Effector CD4-positive, alpha-beta T cell (primary cell): ENCODE measurements at places on chromosomes 12 and 14.

DNA sequence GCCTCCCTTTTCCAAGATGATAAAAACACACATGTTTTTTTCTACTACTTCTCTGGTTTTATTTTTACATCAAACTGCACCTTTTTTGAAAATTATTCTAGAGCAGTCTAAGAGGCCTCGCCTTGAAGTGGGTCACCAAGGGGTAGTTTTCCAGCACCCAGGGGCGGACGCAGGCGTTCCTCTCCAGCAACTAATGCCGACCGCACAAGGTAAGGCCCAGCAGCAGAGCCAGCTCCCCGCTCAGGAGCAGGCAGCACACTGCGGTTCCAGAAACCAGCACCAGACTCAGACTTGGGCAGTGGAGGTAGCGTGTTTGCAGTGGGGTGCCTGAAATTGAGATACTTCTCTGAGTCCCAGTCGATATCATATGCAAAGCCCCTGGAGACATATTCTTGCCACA lies 31.6 kb downstream of the EP400 start:
- DNase-seq: no peak

GRCh38 chr14:99064262-99064954 lies 207.6 kb downstream of the BCL11B start:
- no peak for DNase-seq

DNA sequence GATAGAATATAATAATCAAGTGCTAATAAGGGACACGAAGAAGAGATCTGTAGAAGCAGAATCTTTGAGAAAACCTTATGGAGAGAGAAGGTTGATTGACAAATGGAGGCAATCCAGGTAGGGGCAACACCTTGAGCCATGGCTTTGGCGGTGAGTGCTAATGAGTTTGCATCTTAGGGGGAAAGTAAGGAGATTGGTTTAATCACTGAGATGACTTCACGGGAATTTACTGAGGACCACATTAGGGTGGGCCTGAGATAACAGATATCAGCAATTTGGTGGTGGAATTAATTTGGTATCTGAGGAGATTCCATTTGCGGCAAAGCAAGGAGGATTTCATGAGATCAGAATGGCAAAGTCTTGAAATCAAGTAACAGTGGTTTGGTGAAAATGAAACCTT lies 1.8 kb upstream of the LARP4 start:
- DNase-seq: no peak

- DNase-seq: no peak
These were observed 2.6 kb downstream of the DNAJC22 start for GRCh38 chr12:49349266-49349665.

DNA sequence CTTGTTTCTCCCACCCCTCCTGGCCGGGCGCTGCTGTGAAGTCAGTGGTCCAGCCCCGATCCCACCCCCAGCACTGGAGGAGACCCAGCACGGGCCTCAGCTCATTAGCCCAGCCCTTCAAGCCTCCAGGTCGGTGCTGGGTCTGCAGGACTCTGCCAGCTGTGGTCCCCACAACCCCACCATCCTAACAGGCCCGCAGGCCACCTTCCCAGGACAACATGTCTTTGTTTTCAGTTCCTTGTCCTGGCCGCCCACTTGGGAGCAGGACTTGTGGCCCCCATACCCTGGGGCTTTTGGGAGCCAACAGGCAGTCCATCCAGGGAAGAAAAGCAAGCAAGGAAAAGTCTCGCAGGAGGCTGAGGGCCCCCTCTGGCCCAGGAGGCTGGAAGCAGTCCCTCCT lies 60.0 kb downstream of the HRK start:
- DNase-seq: no peak

DNA sequence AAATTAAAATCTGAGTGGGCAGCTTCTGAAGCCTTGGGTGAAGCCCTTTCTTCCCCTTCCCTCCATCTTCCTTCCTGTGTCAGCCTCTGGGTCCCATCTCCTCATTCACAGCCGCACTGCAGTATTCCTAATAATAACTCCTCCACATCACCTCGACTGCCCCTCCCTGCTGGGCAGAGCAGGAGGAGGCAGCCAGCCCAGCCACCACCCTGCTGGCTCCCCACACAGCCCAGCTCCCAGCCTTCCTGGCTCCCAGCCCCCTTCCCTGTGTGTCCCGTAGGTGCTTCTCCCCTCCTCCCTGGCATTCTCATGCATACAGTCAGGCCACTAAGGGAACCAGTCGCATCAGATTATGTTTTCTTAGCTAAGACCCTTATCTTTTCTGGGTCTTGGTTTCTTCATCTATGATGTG lies 3.7 kb downstream of the IFFO1 start:
- no peak for DNase-seq

DNA sequence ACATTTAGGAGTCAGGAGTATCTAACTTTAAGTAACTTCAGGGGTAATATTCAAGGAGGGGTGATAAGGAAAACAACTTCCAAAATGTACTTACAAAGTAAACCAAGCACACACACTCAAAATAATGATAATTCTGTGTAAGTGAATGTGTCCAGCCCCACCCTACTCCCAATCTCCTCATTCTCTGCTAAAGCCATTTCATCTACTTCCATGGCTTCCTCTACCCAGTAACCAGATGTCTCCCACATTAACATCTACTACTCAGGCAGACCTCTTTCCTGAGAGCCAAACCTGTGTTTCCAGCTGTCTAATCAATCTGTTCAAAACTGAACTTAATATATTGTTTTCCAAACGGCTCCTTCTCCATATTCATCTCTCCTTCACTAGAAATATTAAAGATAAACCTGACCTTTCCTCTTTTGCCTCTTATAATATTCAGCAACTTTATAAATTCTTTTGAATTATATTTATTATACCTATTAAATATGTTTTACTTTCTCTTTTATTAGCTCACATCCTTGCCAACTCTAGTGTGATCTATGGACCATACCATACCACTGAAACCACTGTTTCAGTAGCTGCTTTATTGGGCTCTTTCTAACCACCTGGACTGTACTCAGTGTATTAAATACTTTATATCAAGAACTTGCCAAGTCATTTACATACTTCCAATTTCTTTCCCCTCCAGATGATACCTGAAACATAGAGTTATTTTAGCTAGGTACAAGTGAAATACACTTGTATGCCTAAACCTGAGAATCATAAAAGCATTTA lies 170.7 kb downstream of the PPFIA2 start:
- no peak for DNase-seq

GRCh38 chr12:46265734-46266133 lies 3.1 kb downstream of the SLC38A1 start:
- DNase-seq: no peak

GRCh38 chr12:88360343-88360742 lies 218.2 kb downstream of the TMTC3 start:
- DNase-seq: no peak
